ENCODE measurements at places on chromosomes 4 and X.

DNA sequence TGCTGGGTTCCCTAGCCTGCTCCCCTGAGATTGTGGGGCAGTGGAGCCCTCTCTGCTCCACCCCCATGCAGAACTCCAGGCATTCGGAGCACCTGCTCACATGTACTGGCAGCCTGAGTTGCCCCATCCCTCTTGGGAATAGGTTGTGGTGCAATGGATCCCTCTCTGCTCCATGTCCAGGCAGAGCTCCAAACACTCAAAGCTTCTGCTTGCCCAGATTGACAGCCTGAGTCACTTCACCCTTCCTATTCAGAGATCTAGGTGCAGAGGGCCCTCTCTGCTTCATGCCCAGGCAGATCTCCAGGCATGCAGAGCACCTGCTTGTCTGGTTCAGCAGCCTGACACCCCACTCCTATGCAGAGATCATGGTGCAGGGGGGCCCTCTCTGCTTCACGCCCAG is 18.6 kb upstream of the TEX13B start:
- no peak for DNase-seq

DNA sequence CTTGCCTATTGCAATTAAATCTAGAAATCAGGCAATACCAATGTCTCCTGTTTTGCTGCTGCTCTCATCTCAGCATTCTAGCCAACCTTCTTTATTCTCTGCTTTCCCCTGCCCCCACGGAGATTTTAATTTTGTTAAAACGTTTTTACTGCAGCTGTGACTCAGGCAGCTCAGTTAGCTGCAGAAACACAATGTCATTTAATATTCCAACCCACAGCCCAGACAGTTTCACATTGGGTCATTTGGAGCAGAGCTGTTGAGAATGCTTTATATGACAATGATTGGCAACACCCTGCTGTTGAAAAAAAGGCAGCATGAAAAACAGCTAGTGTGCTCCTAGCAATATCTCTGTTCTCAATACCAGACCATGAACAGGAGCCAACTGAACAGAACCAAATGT is 12.6 kb upstream of the SLC10A4 start:
- DNase-seq: no peak

DNA sequence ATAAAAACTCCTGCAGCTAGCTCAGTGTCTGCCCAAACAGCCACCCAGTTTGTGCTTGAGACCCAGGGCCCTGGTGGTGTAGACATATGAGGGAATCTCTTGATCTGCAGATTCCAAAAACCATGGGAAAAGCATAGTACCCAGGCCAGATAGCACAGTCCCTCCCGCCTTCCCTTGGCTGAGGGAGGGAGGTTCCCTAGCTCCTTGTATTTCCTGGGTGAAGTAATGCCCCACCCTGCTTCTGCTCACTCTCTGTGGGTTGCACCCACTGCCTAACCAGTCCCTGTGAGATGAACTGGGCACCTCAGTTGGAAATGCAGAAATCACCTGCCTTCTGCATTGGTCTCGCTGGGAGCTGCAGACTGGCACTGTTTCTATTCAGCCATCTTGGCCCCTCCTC is 54.6 kb downstream of the USP26 start:
- DNase-seq: no peak

DNA sequence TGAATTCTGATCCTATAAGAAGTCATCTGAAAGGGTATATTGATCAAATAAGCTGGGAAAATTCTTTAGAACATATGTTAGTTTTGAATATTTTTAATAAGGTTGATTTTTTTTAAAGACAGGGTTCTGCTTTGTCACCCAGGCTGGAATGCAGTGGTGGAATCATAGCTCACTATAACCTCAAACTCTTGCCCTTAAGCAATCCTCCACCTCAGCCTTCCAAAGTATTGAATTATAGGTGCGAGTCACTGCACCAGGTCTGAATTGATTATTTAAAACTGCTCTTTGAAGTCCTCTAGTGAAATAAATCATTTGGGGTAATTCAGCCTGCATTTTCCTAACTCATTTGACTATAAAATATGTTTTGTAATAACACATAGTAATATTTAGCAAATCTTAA is 812.3 kb downstream of the PDHA2 start:
- DNase-seq: no peak

GRCh38 chrX:87409113-87409841 is 108.3 kb upstream of the KLHL4 start:
- no peak for DNase-seq

DNA sequence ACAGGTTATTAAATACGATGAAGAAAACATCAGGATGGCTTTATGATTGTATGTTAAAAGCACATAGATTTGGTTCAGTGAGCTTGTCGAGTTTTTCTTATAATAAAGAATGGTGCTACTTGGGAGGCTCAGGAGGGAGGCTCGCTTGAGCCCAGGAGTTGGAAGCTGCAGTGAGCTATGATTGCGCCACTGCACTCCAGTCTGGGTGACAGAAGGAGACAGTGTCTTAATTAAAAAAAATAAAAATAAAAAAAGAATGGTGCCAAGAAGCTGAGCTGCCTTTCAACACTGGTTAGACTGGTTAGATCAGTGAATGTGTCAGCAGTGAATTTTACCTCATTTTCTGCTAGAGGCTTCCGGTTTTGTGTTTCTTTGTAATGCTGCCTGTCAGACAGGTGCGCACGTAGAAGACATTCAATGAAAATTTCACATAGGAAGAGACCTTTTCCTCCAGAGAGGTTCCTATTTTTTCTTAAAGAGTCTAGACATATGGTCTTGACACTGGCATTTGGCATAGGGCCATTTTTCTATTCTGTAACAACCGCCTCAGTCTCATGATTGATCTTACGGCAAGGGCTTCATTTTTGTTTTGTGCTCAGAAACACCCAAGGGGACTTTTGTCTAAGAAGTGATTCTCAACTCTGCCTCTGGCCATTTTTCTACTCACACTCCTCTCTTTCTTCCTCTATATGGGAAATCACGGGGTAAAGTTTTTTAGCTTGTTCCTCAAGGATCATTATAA is 15.0 kb upstream of the ARSF start:
- no peak for DNase-seq

- DNase-seq: no peak
These were observed 64.7 kb downstream of the SLC7A11 start for GRCh38 chr4:138177278-138177968.

GRCh38 chrX:24231131-24231540 is 81.6 kb downstream of the ZFX start:
- no peak for DNase-seq

GRCh38 chr4:43331226-43332051 is 438.9 kb downstream of the GRXCR1 start:
- no peak for DNase-seq

DNA sequence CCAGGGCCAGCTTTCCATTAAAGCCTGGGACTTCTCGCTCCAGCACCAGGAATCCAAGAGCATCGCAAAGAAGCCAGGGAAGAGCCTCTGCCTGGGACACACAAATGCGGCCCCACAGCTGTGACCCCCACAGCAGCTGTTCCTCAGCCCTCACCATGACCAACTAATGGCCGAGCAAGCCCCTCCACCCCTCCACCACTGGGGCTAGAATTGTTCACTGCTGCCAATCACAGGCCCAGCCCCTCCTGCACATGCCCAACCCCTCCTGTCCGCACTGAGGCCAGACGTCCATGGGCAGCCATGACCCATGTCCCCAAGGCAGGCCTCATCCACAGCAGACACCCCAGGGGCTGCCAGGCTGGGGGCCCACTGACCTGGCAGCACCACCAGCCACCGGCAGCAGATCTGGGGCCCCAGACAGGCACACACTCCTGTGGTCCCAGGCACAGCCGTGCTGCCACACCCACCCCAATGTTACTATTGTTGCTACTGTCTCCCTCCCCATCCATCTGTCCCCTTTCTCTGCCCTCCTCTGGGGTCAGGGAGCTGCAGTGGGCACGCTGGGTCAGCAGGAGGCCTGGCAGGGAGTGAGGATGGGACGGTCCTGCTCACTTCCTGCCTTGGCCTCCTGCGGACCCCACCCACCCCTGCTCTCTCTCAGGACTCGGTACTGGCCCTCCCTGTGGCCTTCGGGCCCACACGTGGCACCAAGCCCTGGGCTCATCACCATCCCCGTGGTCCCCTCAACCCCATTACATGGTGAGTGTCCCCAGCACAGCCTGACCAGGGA is 56.0 kb downstream of the ZFYVE28 start:
- DNase-seq: no peak

- no peak for DNase-seq
These were observed 21.3 kb upstream of the CDKN2AIP start for GRCh38 chr4:183422962-183423631.

- DNase-seq: no peak
These were observed 207.1 kb upstream of the NHS start for GRCh38 chrX:17167915-17168314.

DNA sequence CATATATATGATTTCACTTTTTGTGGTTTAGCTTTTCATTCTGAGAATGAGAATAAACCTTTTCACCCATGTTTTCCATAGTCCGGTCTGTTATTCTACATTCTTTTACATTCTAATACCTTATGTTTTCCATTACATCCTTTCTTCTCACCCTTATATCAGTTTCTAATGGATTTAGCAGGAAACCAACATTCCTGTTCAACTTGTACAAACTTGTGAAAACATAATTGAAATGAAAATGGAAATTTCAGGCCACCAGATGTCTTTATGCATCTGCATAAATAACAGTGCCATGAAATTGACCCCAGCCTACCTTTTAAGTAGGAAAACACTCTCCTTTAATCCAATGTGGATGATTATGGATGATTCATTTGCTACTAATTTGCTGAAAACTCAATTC is 494.8 kb upstream of the ZFP42 start:
- no peak for DNase-seq

DNA sequence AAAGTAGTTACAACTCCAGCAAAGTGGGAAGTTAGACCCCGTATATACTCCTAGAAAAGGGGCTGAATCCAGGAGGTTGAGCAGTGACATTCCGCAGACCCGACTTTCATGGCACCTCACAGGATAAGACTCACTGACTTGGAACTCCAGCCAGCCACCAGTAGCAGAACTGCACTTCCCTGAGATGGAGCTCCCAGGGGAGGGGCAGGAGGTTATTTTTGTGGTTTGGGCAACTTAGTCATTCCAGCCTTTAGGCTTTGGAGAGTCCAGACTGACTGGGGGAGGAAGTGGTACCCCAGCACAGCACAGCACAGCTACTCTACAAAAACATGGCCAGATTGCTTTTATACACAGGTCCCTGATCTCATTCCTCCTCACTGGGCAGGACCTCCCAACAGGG is 319.1 kb downstream of the PCDH19 start:
- DNase-seq: no peak

DNA sequence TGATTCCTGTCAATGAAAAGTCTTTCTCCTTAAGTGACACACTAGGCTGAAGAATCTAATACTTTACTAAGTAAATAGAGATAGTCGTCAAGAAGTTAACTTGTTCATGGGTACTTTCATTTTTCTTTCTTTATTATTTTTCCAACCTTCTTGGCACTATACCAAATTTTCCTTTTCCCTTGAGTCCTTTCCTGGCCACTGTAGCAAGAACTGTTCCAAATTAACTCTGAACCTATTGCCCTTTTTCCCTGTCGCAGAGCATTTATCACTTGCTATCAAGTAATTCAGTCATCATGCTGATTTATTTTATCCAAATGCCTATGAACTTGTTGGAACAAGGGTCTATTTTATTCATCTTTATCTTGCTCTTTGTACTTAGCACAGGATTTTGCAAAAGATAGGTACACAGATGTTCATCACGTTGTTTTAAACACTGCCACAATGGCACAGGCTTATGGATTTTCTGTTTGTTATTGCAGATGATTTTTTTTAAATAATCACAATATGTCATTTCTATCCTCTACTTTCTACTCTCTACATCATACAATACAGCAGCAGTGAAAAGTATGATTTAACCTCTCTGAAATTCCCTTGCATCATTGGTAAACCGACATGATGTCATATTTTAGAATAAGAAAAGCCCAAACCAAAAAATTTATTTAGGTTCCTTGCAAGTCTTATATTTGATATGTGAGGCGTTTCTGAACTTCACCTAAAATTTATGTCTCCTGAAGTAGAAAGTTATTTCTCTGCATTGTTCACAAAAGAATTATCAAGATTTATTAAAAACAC is 2352.3 kb downstream of the PCDH7 start:
- no peak for DNase-seq

GRCh38 chr4:164204434-164204833 is 549.5 kb upstream of the SMIM31 start:
- no peak for DNase-seq

DNA sequence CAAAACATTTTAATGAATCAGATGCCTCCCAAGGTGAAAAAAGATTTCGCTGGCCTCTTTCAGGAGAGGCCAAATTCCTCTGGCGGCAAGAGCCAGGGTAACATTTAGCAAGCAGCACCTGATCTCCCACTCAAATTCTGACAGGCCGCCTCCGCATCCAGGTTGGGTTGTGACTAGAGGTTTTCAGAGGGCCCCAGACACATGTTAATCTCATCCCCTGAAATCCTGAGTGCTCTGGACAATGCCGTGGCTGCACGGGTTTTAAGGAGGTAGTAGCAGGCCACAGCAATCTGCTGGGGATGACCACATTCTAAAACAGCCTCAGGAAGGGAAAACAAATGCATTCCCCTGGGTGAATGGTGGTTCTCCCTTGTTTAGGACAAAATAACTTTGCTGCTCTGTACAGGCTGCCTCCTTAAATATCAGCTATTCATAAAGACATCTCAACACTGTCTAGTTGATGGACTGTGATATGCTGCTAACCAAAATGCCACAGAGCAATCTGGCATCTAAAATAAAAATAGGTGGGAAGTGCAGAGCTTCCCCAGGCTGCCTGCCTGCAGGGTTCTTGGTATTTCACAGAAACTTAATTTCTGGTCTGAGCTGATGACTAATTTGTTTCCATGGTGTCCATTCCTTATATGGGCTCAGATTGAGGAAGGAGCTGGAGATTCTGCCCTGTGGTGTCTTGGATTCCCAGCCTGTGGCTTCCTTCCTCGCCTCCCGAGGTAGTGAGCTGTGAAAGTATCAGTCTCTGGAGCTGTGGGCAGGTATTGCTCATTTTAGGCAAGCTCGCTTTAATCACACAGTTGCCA is 202.0 kb downstream of the DCLK2 start:
- no peak for DNase-seq

GRCh38 chrX:71604141-71604540 is 14.2 kb downstream of the CXCR3 start:
- DNase-seq: no peak

DNA sequence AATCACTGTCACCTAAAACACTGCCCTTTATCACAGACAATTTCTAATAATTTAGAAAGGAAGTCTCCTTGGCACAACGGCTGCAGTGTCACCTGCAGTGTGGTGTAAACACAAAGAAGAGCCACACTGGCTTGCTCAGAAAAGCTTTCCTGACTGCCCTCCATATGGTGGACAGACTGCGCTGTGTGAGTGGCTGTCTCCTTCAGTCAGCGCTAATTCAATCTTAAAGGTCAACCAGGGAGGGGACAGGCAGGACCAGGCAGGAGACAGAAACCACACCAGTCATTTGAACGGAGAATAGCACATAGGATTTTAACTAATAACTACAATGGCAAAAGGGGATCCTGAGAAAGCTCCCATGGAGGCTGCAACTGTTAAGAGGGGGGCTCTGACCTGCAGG is 132.1 kb downstream of the NSUN7 start:
- no peak for DNase-seq

DNA sequence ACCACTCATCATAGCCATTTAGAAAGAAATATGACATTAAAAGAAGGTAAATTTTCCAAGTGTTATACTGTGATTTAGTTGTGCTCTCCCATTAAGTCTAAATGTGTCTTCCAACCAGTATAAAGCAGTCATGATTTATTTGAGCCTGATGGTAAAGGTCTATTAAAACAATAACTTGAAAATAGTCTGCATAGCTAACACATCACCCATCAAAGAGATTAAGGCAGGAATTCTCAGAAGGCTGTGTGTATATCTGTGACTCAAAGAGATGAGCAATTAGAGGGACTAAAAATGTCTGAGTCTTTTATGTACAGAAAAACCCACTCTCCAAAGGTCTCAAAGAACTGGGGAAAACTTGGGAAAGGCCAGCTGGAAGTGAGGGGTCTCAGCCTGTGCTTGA is 70.3 kb upstream of the IQCM start:
- DNase-seq: no peak

Data from central memory CD4-positive, alpha-beta T cell (primary cell).